Cortex of kidney (tissue), 1 donor: ENCODE measurements at places on chromosomes 6 and 20.

DNA sequence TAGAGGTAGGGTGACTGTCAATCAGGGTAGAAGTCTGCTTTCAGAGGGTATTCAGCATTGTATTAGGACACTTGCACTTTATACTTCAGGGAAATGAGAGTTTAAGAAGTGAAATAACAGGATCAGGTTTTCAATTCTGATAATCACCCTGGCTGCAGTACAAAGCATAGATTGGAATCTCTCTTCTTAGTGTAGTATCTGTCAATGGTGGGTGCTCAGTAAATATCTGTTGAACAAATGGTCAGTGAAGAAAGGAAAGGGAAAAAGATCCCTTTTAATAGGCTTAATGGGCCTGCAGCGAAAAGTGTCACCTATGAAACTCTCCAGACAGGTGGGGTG is 18.7 kb downstream of the TUBB2B start:
- no peak for DNase-seq

- DNase-seq, result no peak
Observed at GRCh38 chr6:131854803-131855202, 47.0 kb downstream of the ENPP1 start.

DNA sequence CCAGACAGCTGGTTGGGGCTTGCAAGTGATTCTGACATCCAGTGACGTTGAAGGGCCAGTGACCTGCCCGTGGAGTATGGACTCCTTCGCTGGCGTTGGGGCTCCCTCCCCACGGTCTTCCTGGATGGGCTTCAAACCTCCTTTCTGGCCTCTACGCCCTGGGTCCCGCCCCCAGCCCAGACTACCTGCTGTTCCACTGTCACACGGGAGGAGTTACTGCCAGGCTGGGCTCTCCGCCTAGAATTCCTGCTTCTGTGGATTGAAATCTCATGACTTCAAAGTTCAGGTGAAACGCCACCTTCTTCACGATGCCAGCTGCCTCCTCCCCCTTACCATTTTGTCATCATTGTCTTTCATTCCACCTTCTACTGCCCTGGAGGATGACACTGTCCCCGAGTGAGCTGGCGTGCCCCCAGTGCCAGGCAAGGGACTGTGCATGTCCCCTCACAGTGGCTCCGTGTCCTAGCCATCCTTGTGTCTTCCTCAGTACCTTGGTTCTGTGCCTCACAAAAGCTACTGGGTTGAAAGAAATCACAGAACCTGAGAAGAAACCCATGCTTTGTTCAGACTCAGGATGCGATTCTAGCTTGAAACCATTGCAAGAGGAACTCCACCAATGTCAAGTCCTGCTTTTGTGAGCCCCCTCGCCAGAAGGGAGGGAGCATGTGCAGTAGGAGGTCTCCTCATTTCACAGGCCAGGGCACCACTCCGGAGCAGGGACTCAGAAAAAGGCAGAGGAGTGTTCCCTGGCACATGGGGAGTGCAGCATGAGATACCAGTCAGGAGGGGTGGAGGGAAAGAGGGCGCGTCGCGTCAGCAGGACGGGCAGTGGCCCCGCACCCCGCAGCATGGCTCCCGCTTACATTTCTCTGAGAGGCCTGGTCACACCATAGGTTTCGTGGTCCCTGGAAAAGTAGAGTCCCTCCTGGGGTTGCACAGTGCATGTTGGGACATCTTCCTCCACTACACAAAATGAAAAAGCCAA is 11.0 kb upstream of the IRF4 start:
- DNase-seq, result no peak

GRCh38 chr6:115583290-115583689 is 477.4 kb downstream of the FRK start:
- no peak for DNase-seq

DNA sequence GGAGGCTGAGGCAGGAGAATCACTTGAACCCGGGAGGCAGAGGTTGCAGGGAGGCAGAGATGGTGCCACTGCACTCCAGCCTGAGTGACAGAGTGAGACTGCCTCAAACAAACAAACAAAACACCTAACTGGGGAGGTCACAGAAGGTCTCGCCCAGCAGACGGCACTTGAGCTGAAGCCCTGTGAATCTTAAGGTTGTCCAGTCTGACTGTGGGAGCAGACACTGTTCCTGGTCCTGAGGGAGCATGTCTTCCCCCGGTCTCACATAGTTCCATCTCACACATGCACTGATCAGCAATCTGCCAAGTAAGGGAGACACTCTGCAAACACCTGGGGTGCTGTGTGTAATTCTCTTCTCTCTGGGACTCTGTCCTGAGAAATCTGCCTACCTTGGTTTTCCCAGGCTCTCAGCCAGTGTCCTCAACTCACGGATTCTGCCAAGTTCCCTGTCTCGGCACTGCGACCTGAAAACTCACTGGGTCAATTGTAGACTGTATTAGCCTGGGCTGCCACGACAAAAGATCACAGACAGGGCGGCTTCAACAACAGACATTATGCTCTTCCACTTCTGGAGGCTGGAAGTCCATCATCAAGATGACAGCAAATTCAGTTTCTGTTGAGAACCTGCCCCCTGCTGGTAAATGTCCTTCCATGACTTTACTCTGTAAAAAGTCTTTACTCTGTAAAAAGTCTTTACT is 94.3 kb downstream of the JPH2 start:
- no peak for DNase-seq

DNA sequence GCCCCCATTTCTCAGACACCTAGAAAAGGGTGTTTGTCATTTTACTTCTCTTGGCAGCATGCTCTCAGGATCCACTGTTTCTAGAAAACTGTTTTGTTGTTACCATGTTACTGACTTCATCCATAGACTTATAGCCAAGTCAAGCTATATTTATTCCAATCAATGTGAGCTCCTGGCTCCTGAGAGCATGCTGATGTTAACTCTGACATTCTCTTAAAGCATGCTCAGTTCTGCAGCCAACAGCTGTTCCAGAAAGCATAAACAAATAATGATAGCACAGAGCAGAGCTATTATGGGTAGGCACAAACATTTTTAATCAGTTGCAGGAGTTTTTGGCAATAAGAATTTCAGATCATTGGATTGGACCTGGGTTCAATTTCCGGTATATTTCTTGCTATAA is 92.4 kb upstream of the CEP85L start:
- DNase-seq, result no peak

DNA sequence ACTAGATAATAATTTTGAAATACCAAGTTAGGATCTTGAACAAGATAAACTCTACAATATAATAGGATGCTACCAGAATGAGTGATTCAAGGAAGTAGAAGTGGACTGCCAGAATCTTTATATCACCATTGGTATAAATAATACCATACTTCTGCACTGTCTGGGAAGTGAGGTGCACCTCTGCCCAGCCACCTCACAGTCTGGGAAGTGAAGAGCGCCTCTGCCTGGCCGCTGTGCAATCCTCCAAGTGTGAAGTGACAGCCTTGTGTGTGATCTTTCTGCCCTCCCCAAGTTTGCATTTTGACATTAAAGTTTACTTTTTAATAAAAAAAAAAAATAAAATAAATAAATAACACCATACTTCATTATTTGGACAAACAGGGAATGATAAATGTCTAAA is 18.8 kb downstream of the LATS1 start:
- no peak for DNase-seq

- no peak for DNase-seq
Observed at GRCh38 chr6:106572875-106573585, 56.3 kb downstream of the RTN4IP1 start.

DNA sequence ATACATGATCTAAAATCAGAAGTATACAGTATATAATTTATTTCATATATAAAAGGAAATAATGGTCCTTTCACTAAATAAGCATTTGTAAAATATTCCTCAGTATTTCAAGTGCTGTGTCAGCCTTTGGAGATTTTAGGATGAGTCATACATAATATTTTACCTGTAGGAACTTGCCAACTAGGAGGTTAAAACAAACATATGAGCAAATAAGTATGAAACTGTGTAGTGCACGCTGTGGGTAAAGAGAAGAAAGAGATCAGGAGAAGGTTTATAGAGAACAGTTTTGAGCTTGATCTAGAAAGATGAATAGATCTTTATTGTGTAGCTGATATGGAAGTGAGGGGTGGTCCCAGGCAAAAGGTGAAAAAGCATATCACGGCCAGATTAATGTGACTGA is 169.9 kb upstream of the RNF217 start:
- DNase-seq, result no peak

- no peak for DNase-seq
Observed at GRCh38 chr20:57160985-57161384, 105.5 kb downstream of the BMP7 start.

DNA sequence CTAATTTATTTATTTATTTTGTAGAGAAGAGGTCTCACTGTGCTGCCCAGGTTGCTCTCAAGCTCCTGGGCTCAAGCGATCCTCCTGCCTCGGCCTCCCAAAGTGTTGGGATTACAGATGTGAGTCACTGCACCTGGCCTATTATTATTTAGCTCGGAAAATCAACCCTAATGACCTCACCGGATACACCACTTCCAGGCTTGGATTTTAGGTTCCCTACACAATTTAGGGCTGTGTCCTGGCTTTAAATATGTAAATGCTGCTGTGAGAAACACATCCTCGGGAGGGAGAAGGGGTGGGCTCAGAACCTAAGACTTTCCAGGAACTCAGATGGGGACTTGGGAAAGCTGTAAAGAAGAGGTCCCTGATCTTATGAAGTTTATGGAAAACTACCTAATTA is 51.0 kb upstream of the SLC32A1 start:
- DNase-seq, result no peak

DNA sequence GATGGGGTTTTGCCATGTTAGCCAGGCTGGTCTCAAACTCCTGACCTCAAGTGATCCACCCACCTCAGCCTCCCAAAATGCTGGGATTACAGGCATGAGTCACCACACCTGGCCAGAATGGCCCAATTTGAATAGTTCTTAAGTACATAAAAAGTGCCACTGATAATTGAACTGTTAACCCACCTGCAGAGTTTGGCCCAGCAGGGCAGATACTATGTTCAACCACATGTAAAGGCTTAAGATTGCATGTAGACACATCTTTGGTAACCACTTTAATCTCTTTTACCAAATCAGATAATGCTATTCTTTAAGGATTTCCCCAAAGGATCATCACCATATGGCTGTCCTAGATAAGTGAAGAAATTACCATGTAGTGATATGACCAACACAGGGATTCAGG is 21.3 kb upstream of the SGK1 start:
- DNase-seq, result no peak

DNA sequence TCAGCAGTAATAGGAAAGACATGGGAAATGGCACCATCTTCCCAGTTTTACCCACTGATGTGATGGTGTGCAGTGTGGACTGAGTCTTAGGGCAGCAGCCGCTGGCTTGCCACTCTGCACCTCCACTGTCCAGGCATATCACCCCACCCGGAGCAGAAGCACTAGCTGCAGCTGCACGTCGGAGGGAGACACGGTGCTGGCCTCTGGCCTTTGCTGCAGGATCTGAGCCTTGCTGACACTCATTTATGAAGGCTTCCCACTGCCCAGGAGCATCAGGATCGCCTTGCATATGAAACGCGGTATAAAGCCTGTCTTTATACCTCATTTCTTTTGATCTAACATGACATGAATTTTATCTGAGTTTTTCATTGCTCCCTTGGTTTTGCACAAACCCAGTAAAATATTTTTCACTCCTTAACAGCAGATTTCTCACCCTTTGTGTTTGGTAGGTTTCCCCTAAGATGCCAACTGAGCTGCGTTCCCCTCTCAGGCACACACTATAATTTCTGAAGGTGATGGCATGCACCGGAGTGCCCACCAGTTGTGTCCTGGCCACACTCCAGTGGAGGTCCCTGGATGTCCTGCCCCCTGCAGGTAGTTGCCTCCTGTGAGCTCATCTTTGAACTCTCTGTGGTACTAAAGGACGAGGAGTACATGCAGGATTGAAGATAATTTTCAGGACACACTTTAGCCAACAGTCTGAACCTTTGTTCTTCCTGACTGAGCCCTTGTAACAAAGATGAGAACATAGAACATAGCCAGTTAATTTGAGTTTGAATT is 9.0 kb upstream of the EXOC2 start:
- no peak for DNase-seq

DNA sequence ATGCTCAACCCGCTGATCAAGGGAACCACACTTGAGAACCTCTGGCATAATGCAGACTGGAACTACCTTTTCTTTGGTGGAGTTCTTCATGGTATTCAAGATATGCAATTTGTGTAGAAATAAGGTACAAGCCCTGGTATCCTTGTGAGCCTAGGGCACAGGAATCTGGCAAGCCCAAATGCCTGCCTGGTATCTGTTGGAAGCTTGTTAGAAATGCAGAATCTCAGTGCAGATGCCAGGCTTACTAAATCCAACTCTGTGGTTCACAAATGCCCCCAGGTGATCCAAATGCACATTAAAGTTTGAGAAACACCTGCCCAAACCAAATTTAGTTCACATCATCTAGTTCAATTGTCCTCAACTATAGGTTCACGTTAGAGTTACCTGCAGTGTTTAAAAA is 159.8 kb upstream of the LAMP5 start:
- DNase-seq, result no peak

DNA sequence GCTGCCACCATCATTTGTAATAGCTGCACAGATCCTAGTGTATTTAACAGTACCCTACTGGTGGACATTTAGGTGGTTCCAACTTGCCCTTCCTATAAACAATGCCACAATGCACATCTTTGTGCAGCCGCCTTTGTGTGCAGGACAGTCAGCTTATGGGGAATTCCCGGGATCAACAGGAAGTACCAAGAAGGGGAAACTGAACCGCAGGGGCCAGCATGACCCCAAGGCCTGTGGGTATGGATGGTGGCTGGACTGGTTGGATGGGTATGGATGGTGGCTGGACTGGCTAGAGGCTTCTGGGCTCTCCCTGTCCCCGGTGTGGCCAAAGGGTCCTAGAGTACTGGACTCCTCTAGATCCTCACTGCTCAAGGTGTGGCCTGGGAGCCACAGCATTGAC is 46.7 kb downstream of the CEBPB start:
- no peak for DNase-seq

- no peak for DNase-seq
Observed at GRCh38 chr20:63025534-63026331, 19.0 kb upstream of the BHLHE23 start.

- no peak for DNase-seq
Observed at GRCh38 chr6:31186052-31186734, 15.7 kb upstream of the POU5F1 start.

- no peak for DNase-seq
Observed at GRCh38 chr6:149246691-149247384, 70.7 kb upstream of the TAB2 start.

- no peak for DNase-seq
Observed at GRCh38 chr20:1338801-1339200, 9.9 kb upstream of the SDCBP2 start.

- DNase-seq, result no peak
Observed at GRCh38 chr20:63124782-63125580, 91.0 kb downstream of the YTHDF1 start.

DNA sequence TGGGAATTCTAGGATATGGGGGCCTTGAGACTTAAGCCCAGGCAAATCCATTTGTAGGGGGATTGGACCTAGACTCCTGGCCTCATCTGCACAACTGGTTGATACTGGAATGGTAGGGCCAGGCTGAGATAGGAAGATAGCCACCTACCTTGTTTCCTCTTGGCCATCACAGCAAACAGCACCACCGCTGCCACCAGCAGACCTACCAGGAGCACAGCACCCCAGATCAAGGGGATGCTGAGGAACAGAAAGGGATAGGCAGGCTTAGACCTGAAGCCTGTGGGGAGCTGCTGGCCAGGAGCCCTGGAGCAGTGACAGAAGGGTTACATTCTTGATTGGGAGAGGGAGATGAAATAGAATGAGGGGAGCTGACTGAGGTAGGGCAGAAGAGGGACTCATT is 3.5 kb downstream of the TREML1 start:
- no peak for DNase-seq
